Fibroblast of villous mesenchyme (primary cell): ENCODE measurements at places on chromosomes 16 and 17.

DNA sequence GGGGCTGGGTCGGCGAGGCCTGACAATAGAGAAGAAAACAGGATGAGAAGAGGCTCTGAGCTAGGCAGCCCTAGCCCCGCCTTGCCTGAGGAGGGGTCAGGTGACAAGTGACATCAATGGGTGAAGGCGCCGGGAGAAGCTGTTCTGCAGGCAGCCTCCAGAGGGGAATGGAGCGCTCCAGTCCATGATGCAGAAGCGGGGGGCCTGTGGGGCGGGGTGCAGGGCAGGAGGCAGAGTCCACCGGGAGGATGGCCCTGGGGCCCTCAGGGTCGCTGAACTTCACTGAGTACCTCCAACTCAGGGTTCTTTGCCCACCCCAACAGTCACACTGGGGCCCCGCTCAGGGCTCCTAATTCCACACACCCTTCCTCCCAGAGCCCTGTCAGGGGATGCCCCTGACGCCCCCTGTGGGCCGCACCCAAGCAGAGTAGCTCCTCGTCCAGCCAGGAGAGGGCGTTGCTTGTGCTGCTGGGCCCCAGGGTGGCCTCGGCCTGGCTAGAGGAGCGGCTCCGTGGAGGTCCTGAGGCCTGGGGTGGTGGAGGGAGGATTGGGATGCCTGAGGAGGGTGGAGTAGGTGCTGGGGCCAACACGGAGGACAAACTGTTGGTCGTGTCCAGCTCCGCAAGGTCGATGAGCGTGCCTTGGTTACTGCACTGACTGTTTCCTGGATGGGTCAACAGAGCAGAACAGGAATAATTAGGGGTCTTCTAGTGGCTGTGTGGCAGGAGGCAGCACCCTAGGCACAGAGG is 20.8 kb downstream of the GGA3 start:
- peak; percentile 39 for DNase-seq

- no peak for DNase-seq
Observed at GRCh38 chr16:8964462-8964861, 756 bp upstream of the USP7 start.

GRCh38 chr16:64910356-64910755 is 211.5 kb downstream of the CDH11 start:
- peak; percentile 96 for DNase-seq

DNA sequence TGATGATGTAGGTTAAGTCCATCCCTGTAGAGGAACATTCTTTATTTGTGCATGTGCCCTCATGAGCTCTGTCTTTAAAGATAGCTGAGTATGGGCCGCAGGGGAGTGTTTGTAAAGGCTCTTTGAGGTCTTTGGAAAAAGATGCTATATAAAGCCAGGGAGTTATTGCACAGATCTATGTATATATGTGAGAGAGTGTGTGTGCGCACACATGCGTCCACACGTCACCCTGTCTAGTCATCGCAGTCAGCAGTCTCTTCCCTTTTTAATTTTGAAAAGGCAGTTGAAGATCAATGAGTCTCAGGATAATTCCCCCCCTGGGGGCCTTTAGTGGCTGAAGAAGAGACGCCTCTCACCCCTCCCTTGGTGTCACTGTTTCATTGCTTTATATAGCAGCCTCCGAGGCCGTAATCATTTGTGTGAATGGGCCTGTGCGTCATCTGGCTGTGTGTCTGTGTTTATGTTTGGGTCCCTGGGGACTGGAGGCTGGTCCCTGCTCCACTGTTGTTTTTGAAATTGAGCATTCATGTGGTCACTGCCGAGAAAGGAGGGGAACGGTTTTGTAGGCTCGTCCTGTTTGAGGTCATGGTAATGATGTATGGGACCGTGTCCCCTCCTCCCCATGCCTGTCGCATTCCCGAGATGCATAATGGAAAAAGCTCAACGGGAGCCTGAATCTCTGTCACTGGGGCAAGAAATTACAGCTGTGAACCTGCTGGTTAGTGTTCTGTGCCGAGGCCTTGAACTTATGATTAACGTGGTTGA is 143.9 kb downstream of the SNX29 start:
- peak; percentile 88 for DNase-seq

DNA sequence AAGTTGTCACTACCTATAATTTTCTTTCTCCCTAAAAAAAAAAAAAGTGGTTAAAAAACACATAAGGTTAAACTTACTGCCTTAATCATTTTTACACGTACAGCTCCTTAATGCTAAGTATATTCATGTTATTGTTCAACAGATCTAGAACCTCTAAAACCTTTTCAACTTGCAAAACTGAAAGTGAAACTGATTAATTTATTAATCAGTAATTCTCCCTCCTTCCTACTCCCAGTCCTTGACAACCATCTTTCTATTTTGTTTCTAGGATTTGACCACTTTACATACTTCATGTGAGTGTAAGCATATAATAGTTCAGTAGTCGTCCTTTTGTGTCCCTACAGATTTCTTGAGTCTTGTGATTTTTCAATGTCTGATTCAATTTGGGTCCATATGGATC is 251.4 kb upstream of the KIF2B start:
- no peak for DNase-seq

DNA sequence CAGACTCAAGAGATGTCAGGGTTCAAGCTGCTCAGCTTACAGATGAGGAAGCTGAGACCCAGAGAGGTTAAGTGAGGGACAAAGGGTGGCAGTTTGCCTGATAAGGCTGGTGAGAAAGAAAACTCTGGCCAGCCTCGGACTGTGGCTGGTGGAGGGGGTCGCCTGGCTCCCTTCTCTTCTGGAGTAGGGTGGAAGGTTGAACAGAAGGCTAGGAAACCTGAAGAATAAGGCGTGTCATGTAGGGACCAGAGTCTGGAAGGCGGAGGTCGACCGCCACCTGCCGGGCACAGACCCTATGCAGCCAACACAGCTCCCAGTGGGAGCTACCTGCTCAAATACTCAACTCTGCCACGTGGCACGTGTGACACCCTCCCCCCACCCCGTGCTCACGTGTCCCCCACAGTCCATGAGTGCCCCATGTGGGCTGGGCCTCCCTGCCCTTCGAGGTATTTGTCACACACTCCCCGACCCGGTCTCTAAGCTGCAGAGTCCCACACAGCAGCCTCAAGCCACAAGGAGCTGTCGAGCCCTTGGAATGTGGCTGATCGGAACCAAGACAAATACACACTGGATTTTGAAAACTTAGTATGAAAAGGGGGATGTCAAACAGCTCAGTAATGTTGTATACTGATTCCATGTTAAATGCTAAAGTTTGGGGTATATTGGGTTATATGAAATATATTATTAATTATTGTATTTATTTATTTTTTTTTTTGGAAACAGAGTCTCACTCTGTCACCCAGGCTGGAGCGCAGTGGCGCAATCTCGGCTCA is 11.8 kb downstream of the HID1 start:
- DNase-seq, result no peak

- peak; percentile 87 for DNase-seq
Observed at GRCh38 chr17:64448665-64449512, at the start of gene MILR1. Gene MILR1, plus strand, starts transcription at chr17:64449115. Its CDS starts 54 bp downstream, at chr17:64449169.
